RPMI7951 (cell line): ENCODE measurements at places on chromosomes 1 and 21. TPM values are rescaled to one million over a fixed set of nuclear protein-coding genes. Genes with fewer than 3 reads are reported as not detected.
A peak's percentile ranks its signal among the peaks of the same experiment; 100 is the strongest.

- peak; percentile 64 for DNase-seq
Observed at GRCh38 chr1:203871114-203871880, 9.9 kb downstream of the SNRPE start.

Gene CLDN19
- total RNA-seq, result not detected in 2 replicates

- no peak for DNase-seq
Observed at GRCh38 chr1:177954076-177954475, 15.8 kb downstream of the SEC16B start.

Gene LCE1B
- total RNA-seq, result not detected in 2 replicates

GRCh38 chr1:214417545-214418210 is 133.7 kb downstream of the PTPN14 start:
- no peak for DNase-seq
